ENCODE measurements at places on chromosomes 7 and 10.

DNA sequence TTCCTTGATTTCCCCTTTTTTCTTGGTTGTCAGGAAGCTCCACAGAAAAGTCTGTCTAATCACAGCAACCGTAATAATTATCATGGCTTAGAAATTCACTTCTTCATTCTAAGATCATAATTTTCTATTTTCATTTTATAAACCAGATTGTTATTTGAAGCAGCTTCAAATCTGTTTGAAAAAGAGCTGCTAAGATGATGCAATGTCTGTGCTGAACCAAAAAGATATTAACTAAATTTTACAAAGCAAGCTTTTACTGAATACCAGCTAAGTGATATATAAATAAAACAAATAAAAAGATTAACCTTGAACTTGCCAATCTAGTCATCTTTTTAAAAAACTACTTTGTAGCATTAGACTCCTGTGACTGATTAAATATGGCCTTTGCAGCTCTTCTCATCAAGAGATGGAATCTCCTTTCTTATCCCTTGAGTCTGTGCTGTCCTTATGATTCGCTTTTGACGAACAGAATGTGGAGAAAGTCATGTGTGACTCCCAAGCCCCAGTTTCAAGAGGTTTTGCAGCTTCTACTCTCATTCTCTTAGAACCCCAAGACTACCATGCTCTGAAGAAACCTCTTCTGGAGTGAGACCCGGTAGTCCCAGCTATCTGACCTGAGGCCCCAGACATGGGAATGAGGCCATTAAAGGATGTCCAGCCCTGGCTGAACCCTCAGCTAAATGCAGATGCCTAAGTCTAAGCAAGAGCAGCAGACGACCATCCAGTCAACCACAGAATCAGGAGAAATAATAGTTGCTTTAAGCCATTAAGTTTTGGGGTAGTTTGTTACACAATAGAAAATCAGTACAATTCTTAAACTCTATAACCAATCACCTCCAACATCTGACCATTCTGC, 14.4 kb downstream of the NAMPT start:
- DNase-seq: no peak

DNA sequence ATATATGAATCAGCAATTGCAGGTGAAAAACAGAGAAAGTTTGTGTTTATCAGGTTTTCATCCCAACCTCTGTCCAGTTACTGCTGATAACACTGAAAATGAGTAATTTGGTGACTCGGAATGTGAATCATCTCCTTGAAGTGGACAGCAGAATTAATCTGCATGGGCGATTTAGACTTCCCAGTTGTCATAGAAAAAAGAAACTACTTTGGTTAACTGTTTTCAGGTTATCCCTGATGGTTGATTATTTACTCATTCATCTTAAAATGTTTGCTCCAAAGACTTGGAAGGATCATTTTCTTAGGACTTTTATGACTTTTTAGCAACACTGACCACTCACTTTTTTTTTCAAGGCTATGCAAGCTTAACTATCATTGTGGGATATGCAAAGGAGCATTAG, 504.1 kb upstream of the ANKRD30A start:
- DNase-seq: no peak

- DNase-seq: no peak
Measured at GRCh38 chr7:85094046-85094725, 92.7 kb downstream of the SEMA3D start.

GRCh38 chr7:82950436-82950835, 212.2 kb downstream of the PCLO start:
- DNase-seq: no peak

DNA sequence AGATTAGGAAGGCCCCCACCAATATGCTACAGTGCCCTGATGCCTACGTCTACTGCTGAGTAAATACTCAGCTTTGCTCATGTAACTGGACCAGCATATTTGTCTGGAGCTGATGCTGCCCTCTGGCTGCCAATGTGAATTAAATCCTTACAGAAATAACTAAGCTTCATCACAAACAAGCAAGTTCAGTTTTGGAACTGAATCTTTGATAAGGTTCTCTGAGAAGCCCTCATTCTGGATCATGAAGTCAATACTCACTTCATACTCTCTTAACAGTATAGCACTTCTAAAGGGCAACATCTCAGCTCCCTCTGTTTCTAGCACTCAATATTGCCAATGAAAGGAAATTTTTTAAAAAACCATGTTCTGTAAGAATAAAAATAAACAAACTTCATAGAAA, 246.7 kb downstream of the ETV1 start:
- no peak for DNase-seq

DNA sequence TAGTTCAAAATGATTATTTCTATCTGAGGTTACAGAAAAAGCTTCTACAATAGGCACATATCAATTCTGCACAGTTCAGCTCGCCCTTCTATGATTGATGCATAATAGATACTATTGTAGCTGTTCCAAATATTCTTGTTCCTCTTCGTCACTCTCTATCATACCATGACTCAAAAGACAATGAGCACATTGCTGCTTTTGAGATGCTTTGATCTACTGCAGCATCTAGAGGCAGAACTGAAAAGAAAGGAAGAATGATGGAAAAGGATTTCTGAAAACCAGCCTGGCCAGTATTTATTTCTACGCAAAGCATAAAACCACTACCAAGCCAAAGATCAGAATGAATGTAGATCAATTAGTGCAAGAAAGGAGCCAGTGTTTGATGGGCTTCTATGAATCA, 59.3 kb upstream of the PLXDC2 start:
- DNase-seq: no peak

DNA sequence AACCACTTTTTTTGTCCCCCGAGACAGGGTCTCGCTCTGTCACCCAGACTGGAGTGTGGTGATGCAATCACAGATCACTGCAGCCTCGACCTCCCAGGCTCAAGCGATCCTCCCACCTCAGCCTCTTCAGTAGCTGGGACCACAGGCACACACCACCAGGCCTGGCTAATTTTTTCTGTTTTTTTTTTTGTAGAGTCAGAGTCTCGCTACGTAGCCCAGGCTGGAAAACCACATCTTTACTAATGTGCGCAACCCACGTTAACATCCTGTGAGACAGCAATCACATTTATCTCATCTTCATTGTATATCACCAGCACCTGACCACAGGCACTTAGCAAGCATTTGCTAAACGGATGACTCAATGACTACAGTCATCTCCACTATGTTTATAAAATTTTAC, 77.8 kb upstream of the ATP6V0A4 start:
- DNase-seq: peak; percentile 10
